Right lung (tissue), 10 donors: ENCODE measurements at places on chromosomes 1 and 21.

GRCh38 chr1:161505686-161506085 is 429 bp downstream of the FCGR2A start:
- no peak for DNase-seq

DNA sequence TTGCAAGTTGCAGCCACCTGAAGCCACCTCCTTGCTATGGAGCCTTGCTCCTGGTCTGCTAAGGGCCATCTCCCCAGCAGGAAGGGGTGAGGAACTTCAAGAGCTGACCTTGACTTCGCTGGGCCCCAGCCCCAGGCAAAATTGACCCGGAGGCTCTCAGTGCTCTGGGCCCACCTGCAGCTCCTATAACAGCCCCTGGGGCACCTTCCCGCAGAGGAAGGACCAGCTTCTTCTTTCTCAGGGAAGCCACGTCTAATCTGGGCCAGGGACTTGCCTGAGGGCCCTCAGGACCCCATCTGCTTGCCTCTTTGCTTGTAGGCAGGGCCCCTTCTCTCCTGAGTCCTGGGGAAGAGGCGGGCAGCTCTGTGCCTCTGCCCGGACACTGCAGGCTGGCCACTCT is 30.9 kb upstream of the GNPAT start:
- DNase-seq, result no peak

DNA sequence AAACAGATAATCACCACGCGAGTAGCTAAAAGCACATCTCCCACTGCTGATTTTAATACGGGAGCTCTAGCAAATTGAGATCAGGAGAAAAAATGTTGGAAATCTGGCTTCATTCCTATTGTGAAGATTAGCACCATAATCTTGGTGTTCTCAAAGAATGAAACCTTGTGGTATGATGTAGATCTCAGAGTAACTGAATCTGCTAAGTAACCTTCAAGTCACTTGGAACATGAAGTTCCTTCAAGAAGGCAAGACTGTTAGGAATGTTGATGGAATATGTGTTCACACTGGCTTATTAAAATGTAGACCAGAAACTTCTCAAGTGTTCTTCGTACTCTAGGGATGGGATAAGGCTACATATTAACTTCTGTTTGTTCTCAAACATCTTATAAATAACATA is 117.4 kb upstream of the CHRM3 start:
- no peak for DNase-seq

DNA sequence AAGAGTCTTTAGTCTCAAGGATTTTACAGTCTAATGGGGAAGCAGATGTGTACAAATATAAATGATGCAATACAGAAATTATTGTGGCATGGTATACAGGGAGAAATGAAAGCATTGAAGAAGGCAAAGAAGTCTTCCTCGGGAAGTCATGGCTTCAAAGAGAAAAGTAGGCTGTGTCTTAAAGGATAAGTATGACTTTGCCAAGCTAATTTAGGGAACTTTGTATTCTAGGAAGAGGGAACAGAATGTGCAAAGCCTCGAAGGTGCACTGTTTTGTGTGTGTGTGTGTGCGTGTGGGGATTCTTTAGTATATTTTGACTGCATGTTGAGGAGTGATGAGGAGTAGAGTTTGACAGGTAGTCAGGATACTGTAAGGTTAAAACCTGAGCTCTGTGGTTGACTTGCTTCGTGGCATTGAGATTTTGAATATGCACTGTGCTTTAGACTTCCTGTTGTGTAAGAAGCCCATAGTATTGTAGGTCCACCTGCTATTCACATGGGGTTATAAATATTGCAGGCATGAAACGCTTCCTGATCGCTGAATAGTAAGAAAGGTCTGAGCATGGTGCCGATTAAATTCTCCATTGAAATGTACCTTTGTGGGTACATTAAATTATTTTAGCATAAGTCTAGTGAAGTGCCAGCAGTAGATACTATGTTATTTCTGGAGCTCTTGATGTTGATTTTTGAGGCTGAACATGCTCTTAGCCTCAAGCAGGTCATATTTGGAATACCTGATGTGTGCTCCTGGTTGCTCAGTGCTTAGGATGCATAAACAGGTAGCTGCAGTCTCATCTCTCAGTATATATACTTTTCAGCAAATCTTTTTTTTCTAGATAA is 8.0 kb downstream of the SMAP2 start:
- DNase-seq, result no peak

DNA sequence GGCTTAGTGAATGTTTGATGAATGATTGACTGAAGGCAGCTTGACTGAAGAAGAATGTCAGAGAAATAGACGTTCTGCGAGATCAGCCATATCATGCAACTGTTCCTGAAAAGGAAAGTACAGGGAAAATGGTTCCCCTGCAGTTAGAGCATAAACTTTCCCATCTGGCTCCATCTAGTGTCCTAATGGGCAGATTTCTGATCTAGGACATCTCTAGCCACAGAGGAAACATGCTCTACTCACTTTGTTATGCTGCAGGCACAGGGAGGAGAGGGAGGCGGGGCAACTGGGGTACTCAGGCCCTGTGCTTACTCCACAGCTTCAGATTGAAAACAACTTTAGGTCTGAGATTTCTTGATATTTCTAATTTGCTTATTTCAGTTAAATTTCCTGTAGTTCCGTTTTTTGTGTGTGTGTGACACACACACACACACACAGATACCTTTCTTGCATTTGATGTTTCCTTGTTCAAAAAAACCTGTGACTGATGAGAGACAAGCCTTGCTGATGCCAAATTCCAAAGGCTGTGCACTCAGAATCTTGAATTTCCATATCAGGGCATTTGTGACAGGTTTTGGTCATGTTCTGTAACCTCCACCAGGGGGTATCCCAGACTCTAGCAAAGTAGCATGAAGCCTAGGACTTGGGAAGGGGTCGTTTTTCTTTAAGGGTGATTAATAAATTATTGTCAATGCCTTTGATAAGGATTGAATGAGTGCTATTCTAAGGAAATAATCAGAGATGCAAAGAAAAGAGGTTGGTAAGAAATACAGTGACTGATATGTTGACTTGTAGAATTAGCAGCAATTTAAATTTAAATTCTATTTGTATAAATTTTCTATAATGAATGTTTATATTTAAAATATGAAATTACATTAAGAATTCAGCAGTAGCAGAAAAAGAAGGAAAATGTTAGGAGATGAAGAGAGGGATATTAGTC is 139.7 kb upstream of the BEND5 start:
- DNase-seq, result no peak

DNA sequence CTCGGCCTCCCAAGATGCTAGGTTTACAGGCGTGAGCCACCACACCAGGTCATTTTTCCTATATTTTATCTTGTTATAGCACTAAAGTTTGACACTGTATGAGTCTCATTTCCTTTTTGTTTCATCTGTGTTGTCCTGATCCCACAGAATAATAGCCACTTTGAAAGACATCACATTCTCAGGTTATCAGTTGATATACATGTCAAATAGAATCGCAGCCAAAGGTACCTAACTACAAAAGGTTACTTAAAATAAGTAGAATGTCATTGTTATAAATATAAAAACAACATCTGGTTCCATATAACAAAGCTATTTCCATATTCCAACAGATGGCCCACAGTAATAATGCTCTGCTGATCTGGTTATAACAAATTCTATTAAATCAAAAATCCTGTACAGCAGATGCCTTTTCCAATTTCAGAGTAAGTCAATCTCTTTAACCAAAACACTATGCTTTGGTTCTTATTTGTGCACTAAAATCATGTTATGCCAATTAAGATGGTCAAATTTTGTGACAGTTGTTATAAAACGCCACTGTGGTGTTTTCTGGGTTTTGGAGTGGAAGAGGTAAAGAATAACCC is 6.0 kb downstream of the FOXJ3 start:
- DNase-seq, result no peak

GRCh38 chr1:97174039-97174704 is 452.6 kb downstream of the PTBP2 start:
- DNase-seq, result no peak
